ENCODE measurements at places on chromosomes 3 and 15.

DNA sequence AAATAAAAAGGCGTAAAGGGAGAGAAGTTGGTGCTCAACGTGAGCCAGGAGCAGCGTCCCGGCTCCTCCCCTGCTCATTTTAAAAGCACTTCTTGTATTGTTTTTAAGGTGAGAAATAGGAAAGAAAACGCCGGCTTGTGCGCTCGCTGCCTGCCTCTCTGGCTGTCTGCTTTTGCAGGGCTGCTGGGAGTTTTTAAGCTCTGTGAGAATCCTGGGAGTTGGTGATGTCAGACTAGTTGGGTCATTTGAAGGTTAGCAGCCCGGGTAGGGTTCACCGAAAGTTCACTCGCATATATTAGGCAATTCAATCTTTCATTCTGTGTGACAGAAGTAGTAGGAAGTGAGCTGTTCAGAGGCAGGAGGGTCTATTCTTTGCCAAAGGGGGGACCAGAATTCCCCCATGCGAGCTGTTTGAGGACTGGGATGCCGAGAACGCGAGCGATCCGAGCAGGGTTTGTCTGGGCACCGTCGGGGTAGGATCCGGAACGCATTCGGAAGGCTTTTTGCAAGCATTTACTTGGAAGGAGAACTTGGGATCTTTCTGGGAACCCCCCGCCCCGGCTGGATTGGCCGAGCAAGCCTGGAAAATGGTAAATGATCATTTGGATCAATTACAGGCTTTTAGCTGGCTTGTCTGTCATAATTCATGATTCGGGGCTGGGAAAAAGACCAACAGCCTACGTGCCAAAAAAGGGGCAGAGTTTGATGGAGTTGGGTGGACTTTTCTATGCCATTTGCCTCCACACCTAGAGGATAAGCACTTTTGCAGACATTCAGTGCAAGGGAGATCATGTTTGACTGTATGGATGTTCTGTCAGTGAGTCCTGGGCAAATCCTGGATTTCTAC lies at the start of gene RARB:
TSS of gene RARB (plus strand) at position 322 of the 847 bp plus-strand sequence. CDS start at position 791, 469 bp downstream.
- DNase-seq, result no peak

- DNase-seq, result no peak
Observed at GRCh38 chr3:45657853-45658252, 31.3 kb upstream of the SACM1L start.

- no peak for DNase-seq
Observed at GRCh38 chr15:100516643-100517512, 11.9 kb downstream of the CERS3 start.

DNA sequence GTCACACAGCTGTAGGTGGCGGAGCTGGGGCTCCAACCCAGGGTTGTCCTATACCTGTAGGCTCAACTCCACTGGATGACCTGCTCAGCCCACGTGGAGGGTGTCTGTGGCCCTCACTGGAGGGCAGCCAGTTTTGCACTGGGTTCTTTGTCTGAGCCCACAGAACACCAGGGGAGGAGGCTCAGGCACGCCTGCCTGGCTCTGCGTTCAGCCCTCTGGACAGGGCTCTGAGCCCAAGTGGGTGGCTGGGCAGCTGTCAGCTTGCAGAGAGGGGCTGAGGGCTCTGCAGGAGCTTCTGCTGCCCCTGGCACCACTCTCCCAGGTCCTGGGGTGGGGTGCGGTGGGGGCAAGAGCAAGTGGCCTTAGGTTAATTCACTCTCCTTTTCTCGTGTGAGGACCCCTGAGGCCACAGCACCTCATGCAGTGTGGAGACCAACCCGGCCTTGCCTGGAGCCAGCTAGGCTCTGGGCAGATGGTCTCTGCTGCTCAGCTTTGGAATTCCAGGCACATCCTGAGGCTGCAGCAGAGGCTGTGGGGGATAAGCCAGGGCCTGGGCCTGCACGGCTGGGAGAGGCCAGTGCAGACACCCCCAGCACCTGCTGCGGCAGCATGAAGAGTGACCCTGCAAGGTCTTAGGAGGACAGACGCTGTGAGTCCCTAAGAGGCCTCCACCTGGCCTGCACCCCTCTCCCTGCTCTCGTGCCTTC lies 23.5 kb downstream of the DUSP7 start:
- DNase-seq, result no peak

DNA sequence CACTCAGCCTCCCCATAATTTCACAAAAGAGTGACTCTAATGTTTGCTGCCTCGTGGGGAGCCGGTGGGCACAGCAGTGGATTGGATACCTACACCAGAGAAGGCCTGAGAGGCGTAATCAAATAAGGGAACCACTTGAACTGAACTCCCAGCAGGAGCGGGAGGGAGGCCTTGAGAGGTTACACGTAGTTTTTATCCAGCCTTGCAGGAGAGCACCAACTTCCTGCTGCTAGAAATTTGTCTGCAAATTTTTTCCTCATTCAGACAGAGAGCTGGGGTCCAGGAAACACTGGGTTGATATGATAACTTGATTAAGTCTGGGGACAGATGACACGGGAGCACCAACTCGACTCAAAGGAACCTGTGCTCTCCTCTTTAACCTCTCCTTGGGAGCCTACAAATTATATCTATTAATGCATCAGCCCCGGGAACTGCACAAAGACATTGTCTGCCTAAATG lies 69.8 kb downstream of the HES1 start:
- DNase-seq, result peak; percentile 14

DNA sequence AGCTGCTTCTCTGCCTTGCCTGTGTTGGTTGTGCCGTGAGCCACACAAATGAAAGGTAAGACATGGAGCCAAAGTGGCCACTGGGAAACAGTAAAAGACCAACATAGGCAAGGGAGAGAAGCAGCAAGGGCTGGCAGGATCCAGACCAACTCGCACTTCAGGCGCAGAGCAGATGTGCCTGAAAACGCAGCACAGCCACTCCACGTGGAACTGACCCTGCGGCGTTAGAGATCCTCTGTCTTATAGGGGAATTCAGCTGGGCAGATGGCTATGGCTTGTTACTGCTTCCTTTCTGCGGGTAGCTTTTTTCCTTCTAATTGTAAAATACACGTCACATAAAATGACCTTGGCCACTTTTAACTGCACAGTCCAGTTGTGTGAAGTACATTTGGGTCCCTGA lies 10.4 kb upstream of the GHRL start:
- DNase-seq, result no peak

DNA sequence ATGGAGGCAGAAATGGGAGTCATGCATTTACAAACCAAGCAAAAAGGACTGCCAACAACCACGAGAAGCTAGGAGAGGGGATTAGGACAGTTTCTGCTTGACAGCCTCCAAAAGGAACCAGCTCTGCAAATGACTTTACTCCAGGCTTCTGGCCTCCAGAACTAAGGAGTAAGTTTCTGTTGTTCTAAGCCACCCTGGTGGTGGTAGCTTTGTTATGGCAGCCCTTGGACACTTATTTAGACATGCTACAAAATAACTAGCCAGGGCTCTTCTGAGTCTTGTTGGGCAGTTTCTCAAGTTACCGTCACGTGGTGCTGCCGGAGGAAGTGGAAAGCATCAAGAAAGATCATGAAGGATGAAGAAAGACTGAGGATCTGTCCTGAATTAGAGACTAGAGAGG lies 386.5 kb downstream of the LRTM1 start:
- no peak for DNase-seq

GRCh38 chr3:72238010-72238691 lies 453.2 kb upstream of the PROK2 start:
- DNase-seq, result no peak

DNA sequence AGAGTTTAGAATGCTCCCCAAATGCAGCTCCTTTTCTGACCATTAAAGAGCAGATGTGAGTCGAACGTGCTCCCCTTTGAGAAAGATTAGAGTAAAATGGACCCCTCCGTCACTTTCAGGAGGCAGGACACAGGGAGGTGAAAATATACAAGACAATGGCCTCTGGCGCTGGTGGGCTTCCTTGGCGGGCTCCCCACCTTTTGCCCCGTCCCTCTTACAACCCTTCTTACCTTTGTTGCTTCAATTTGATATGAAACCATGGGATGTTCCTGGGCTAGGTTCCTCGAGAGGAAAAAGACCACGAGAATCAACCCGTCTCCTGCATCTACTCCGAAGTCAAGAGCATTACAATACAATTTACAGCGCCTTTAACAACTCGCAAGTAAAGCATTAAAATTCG lies 214.2 kb downstream of the MEIS2 start:
- no peak for DNase-seq

- no peak for DNase-seq
Observed at GRCh38 chr3:157460253-157460652, 23.6 kb downstream of the PTX3 start.

GRCh38 chr3:70856414-70857162 lies 544.1 kb upstream of the MDFIC2 start:
- no peak for DNase-seq

GRCh38 chr3:242602-243355 lies 46.2 kb downstream of the CHL1 start:
- no peak for DNase-seq

GRCh38 chr15:90205050-90205848 lies 4.1 kb downstream of the SEMA4B start:
- no peak for DNase-seq

DNA sequence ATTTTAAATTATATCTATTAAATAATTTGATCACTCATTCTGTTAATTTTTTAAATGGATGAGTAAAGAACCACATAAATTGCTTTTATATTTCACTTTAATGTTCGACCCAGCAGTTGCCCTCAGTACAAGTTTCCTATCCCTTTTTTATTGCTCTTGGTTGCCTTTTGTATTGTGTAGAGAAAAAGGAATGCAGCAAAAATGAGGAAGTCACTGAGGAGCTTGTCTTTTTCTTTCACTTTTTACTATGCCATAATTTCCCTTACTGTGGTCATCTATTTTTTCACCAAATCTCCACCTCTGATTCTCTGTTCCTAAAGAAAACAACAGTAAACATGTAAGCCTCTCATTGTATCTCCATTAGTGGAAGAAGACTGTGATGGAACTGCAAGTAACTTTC lies 122.7 kb downstream of the B3GALNT1 start:
- no peak for DNase-seq

GRCh38 chr3:61707492-61707891 lies 146.1 kb downstream of the PTPRG start:
- no peak for DNase-seq

- DNase-seq, result no peak
Observed at GRCh38 chr3:156251424-156251823, 131.0 kb downstream of the KCNAB1 start.

- no peak for DNase-seq
Observed at GRCh38 chr3:178901204-178901603, 170.4 kb downstream of the ZMAT3 start.

- DNase-seq, result no peak
Observed at GRCh38 chr3:158766364-158766763, 34.1 kb upstream of the RARRES1 start.

GRCh38 chr3:172171396-172172075 lies 132.2 kb downstream of the FNDC3B start:
- no peak for DNase-seq

DNA sequence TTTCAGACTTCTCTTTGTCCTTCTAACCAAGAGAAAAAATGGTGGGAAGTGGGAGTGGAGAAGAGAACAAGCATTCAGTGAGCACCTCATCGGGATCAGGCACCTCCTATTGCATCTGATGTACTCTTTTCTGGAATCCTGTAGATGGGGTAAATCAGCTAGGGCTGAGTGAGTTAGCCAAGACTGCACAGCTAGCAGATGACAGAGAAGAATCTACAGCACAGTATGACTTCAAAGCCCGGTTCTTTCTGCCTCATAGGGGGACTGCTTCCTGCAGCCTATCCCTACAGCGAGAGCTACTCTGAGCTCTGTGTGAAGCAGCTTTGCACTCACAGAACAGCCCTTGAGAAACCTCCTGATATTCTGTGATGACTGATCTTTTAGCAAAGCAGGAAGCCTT lies 275.2 kb upstream of the MEIS2 start:
- no peak for DNase-seq

- no peak for DNase-seq
Observed at GRCh38 chr3:51445544-51446280, 54.1 kb downstream of the DCAF1 start.

DNA sequence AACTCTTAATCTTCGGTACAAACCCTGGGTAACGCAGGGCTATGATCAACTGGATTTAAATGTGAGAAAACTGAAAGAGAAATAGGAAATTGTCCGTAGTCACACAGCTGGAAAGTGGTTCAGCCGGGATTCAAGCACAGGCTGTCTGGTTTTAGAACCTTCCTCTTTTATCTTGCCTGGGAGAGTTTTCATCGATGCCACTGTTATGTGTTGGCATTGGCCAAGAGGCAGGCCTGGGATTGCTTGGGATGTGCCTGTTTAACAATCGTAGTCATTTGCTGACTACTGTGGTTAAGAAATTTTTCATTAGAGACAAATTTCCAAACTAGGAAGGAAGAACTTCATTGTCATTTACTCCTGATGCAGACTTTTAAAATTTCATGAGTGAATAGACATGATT lies 4.3 kb downstream of the MCTP2 start:
- no peak for DNase-seq

DNA sequence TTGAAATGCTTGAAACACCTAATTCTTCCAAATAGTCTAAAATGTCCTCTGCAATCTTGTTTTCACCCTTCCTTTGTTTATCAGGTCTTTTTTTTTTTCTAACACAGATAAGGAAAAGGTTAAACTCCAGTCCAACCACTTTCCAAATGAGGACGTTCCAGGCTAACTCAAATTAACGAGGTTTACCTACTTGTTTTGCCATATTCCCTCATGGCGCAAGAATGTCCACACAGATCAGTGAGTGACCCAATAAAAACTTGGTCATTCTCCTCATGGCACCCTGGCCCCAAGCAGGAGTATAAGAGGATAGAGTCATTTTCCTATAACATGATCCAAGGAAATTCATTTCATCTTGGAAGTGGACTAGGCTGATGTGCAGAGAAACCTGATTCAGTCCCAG lies 6.6 kb upstream of the LIPC start:
- no peak for DNase-seq

- DNase-seq, result no peak
Observed at GRCh38 chr3:110579840-110580550, 491.6 kb upstream of the NECTIN3 start.

DNA sequence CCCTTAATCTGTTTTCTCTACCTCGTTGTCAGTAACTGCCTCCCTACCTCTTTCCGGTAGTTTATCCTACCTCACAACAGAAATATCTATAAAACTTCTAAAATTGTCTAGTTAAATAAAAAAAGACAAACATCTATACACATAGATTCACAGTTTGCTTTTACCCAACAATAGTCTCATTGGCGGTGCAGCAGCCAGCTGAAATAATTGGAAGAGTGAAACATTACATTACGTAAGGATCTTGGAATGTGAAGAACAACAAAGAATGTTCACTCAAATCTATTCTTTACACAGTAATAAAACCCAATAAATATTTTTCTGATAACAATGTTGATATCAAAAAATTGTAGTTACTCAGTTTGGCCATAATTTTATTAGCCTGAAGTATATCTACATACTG lies 115.5 kb upstream of the ARPP21 start:
- DNase-seq, result no peak

DNA sequence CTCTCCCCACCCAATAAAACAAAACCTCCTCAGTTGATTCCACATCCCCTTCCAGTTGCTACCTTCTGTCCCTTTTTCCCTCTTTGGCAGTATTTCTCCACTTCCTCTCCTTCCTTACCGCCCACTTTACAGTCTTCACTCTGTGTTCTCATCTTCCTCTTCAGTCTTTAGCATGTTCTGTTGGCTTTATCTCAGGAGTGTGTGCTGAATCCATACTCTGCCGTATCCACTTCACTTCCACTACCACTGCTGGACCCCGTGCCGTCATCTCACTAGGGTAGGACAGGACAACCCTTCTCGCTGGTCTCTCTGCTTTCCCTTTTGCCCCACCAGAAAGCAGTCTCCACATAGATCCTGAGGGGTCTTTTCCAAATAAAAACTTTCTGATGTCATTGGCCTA lies 74.3 kb downstream of the FNDC3B start:
- no peak for DNase-seq

- DNase-seq, result no peak
Observed at GRCh38 chr3:186640473-186640818, 247 bp downstream of the FETUB start.

- peak; percentile 45 for DNase-seq
Observed at GRCh38 chr3:161274691-161275298, 53.7 kb downstream of the NMD3 start.
